ENCODE measurements at places on chromosomes 16 and 17.
A peak's percentile ranks its signal among the peaks of the same experiment; 100 is the strongest.

DNA sequence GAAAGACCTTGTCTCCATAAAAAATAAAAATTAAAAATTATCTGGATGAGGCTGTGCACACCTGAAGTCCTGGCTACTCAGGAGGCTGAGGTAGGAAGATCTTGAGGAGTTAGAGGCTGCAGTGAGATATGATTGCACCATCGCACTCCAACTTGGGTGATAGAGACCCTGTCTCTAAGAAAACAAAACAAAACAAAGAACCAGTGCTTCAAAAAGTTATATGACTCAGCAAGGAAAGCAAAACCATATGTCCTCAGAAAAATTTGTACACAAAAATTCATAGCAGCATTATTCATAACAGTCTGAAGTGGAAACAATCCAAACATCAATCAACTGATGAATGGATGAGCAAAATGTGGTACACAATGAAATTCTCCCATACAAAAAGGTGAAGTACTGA is 48.9 kb downstream of the SLFN5 start:
- DNase-seq: peak; percentile 87

DNA sequence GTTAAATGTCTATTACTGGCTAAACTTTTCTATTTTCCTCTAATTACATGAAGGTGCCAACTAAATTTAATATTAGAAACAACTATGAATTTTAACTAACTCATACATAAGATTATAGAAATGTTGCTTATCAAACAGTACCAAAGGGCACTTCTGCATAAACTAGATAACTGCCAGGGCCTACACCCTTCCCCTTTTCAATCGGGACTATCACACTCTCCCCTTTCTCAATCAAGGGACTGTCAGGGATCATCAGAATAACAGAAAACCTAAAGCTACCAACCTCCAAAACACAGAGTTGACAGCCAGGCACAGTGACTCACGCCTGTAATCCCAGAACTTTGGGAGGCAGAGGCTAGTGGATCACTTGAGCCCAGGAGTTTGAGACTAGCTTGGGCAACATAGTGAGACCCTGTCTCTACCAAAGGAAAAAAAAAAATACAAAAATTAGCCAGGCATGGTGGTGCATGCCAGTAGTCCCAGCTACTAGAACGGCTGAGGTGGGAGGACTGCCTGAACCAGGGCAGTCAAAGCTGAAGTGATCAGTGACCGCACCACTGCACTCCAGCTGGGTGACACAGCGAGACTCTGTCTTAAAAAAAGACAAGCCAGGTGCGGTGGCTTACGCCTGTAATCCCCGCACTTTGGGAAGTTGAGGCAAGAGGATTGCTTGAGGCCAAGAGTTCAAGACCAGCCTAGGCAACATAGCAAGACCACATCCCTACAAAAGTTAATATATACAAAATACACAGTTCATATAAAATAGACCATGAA is 3.2 kb upstream of the PHLPP2 start:
- no peak for DNase-seq

- DNase-seq: no peak
Measured at GRCh38 chr17:37096071-37096470, 147.3 kb downstream of the AATF start.

GRCh38 chr16:64704386-64704785 is 417.5 kb downstream of the CDH11 start:
- no peak for DNase-seq

- peak; percentile 81 for DNase-seq
Measured at GRCh38 chr17:29238133-29238850, 8.4 kb upstream of the CRYBA1 start.

- no peak for DNase-seq
Measured at GRCh38 chr17:60502145-60502544, 23.9 kb downstream of the APPBP2 start.

DNA sequence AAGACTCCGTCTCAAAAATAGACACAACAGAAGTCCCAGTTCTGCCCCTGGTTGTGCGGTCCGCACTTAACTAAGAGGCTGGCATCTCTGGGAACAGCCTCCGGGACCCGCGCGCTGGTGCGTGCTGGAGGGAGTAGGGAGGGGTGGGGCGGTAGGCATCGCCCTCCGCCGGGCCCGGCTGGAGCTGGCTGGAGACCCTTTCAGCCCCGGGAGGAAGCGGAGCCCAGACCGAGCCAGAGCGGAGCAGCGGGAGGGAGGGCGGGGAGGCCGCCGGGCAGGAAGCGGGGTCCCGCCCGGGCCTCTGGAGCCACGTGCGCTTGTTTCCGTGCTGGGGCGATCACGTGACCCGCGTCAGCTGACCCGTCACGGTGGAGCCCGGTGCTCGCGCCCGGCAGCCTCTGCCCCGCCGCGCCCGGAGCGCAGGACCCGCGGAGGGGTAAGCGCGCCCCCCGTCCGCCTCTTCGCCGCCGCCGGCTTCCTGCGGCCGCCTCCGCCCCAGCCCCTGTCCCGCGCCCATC is at the start of gene WDR81:
Gene WDR81 (plus strand): TSS at position 354 of the 518 bp plus-strand sequence. CDS start 256 bp downstream, outside the sequence.
- DNase-seq: peak; percentile 82

DNA sequence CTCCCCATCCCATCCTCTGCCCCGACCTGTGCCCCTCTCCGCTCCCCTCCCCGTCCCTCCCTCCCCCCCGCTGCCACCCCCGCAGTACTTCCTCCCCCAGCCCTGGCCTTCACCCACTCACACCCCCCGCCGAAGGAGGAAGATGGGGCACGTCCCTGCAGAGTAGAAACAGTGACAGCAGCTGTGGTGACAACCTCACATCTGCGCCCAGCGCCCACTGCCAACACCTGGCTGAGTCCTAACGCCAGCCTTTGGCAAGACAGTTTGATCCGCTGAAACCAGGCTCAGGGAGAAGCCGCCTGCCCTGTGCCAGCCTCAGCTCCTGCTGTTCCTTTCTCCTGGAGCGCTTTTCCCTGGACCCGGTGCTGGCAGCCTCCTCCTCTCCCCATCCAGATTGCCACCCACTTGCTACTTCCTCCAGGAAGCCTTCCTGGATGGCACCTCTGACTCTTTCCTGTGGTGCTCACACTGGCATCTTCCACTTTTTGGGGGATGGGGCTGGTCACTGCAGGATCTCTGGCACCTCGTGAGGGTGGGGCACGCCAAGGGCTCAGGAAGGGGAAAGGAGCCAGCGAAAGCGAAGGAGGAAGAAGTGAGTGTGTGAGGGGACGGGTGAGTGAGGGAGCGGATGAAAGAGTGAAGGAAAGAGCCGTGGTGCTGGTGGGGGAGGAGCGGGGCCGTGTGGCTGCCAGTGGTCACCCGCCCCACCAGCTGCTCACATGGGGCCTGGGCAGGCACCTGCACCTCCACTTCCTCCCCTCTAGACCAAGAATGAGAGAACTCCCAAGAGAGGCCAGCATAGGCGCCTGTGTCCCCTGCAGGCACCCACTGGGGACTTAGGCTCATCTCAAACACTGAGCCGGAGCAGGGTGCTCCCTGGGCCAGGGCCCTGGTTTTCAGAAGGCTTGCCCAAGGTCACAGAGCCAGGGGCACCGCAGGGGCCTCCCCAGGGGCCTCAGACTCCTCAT is 27.0 kb downstream of the ZFPM1 start:
- no peak for DNase-seq

DNA sequence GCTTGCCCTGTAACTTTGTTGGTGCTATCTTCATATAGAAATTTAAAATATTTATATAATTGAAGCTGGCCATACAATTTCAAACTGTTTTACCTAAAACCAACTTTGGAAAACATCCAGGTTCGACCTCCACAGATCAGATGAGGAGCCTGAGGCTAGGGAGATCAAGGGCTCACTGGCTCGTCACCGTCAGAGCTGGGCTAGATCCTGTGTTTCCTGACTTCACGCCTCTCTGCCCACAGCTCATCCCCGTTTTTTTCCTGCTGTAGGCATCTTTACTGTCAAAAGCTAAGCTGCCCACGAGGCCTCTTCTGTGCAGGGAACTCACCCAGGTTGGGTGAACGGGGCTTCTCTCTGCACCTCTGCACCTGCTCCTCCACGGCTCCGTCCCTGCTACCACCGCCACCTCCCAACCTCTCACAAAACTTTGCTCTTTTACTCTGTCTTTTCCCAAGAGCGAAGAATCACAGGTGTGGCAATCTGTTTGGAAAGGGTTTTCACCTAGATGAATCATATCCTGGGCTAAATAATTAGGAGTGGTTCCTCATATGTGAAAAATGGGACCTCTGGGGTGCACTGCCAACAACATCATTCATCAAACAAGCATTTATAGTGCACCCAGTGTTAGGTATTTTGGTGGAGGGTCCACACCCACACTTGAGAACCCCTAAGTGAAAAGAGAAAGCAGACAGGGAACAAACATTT is 24.8 kb upstream of the KDM6B start:
- DNase-seq: no peak

DNA sequence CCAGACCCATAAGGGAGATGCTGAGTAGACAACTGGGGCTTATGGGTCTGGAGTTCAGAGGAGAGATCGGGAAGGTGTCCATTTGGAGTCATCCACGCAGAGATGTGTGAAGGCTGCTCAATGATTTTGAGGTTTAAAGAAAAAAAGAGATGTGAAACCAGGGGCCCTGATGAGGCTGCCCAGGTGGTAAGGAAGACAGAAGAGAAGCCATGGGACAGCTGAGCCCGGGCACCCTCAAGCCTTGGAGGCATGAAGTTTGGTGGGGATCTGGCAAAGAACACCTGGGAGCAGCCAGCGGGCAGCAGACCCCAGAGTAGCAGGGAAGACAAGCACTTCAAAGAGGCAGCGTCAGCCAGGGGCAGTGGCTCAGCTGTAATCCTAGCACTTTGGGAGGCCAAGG is 20.8 kb upstream of the MYO15B start:
- no peak for DNase-seq

- no peak for DNase-seq
Measured at GRCh38 chr16:27383556-27384243, 18.3 kb upstream of the IL21R start.

DNA sequence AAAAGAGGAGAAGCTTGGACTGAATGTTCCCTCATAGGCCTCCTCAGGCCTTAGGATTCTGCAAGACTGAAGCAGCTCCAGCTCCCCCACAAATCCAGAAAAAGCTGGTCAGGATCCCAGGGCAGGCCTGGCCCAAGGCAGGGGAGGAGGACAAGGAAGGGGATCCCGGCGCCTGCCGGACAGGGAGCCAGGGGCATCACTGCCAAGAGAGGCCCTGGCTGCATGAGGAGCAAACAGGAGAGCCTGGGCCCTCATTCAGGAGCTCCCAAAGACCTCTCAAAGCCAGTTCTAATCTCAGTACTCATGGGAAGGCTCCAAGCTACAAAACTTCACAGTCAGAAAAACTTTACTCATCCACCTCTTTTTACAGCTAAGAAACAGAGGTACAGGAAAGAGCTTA is 67.3 kb downstream of the ZNF423 start:
- DNase-seq: no peak

DNA sequence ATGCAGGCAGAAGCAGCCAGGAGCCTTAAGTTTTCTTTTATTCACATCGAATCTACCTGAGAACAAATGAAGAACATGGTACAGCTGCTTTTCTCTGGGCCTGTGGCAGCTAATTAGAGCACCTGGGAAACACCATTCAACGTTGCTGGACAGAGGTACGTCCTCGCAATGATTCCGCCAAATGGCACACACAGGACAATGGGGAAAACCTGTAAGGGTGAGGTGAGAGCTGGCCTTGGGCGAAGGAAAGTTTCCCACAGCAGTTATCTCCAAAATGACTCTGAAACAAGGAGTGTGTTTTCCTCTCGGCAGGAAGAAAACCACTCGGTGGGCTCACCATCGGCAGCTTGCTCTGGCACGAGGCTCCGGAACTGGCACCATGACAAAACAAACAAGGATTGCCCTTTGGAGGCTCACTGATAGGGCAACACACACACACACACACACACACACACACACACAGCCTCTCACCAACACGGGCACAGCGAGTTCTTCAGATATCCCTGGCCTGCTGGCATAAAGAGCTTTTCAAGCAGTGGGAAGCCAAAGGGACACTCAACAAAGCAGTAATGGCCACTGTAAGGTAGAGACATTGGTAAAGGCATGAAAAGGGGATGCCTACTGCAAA is 73.7 kb downstream of the ZFHX3 start:
- DNase-seq: no peak

- no peak for DNase-seq
Measured at GRCh38 chr16:49013727-49014080, 267.9 kb downstream of the CBLN1 start.

DNA sequence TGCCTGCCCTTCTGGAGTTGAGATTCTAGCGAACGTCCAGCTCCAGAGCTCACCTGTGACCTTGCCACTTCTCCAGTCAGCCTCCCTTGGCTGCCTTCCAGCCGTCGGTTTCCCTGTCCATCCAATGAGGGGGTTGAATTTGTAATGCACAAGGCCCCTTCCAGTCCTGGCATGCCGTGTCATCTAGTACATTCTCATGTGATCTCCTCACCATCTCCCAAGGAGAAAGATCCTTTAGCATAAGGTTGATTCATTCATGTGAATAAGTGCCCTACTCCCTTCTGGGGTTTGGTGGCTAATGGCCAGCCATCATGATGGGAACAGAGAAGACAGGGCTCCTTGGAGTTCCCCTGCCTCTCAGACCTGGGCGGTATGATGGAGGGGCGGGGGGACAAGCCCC is 18.9 kb upstream of the ABCC3 start:
- no peak for DNase-seq

DNA sequence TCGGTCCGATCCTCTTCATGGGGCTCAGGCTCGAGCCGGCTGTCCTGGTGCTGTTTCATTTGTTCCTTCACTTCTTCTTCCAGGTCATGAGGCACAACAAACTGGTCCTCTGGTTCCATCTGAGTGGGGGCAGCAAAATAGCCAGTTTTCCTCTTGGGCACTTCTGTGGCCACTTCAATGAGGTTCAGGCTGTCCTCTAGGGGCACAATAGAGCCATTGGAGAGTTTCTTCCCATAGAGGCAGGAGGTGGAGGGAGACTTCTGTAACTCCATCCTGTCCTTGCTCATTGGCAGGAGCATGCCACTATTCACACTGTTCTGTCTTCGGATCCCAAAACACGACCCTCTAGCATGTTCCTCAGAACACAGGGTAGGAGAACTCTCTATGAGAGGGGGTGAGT is 22.9 kb downstream of the MARVELD3 start:
- no peak for DNase-seq

- peak; percentile 60 for DNase-seq
Measured at GRCh38 chr17:75753514-75754377, 11.2 kb downstream of the GALK1 start.

DNA sequence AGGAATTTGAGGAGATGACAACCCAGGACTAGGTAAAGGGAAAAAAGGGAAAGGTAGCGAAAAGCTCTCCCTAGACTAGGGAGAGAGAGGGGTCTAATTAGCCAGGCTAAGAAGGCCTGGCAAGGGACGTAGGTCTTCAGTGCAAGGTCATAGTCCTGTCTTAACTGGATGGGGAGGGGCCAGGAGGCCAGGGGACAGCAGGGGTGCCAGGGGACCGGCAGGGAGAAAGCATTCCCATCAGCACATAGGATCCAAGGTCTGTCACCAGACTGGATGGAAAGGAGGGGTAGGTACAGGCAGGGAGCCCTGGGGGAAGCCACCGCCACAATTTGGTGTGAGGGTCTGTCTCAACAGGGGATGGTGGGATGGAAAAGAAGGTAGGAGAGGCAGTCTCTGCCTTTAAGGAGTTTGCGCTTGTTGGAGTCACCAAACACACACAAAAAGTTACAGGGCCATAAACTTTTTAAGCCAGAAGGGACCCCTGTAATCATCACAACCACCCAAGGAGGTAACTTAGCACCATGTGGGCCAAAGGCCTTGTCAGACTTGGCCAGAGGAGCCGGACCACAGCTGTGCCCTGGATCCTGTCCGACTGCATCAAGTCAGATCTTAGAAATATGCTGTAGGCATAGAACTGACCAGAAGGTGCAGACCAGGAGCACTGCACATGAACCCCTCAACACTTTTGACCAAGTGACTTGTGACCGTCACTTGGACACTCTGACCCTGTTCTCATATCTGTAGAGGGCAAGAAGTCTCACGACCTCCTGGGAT is 10.0 kb downstream of the AXIN2 start:
- no peak for DNase-seq
